NCI-H82 (cell line): ENCODE measurements at places on chromosomes 13 and 19.

GRCh38 chr13:102690883-102691282, 4.0 kb downstream of the METTL21C start:
- no peak for DNase-seq

DNA sequence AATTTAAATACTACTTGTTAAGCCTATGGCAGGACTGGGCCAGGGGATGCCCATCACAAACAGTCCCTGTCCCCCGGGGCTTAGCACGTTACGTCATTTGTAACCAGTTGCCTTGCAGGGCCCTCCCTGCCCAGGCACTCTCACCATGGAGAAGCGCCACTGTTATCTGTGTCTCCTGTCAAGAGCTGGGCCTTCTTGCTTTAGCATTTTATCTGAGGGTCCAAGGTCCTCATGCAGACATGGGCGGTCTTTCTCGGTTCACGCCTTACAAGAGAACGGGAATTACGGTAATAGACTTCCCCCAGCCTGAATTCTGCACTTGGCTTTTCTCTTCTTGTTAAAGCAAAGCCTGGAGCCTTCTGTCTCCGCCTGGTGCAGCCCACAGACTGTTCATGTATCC, 46.1 kb downstream of the TMED1 start:
- DNase-seq, result no peak

DNA sequence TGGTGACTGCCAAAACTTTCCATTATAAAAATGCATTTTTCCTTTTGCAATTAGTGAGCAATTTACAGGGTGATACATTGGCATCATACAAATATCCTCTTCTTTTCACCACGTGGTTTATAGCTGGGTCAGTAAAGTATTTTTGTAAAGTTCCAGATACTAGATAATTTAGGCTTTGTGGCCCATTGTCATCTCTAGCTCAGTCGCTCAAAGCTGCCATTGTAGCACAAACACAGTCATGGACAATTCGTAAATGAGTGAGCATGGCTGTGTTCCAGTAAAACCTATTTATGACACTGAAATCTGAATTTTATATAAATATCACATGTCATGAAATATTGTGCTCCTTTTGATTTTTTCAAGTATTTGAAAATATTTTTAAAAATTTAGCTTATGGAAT, 162.9 kb downstream of the USP12 start:
- no peak for DNase-seq

DNA sequence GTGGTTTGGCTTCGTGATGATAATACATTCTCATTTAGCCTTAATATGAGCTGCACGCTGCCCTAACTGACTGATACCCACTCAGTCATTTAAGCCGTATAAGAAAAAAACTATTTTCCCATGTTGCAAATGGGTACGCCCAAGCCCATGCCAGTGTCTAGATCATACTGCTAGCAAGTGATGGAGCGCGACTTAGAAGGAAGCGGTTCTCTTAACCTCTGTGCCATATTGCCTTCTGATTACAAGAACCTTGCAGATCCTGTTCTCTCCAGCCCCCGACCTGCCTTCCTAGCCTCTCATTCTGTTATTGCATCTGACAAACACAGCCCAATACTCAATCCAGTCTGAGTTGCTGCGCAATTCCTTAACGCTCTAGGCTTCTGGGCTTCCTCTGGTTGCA, 603 bp downstream of the GPALPP1 start:
- DNase-seq, result peak; percentile 46

DNA sequence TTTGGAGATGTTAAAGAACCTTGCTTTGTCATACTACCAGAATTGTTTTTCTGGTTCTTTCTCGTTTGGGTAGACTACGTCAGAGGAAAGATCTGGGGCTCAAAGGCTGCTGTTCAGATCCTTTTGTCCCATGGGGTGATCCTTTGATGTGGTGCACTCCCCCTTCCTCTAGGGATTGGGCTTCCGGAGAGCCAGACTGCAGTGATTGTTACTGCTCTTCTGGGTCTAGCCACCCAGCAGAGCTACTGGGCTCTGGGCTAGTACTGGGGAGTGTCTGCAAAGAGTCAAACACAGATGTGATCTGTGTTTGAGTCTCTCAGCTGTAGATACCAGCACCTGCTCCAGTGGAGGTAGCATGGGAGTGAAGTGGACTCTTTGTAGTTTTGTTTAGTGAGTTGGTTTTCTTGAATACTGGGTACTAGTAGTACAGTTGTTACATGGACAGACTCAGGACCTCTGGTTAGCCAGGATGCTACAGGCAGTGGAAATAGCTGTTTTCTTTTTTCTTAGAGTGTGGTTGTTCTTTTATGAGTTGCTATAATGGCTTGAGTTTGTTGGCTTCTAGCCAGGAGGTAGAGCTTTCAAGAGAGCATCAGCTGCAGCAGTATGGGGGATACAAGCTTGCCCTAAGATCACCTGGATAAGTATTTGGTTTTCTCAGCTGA, 34.4 kb downstream of the DNAJC15 start:
- peak; percentile 22 for DNase-seq

- peak; percentile 54 for DNase-seq
These were observed 1.1 kb downstream of the GJA3 start for GRCh38 chr13:20159646-20160305.

GRCh38 chr19:34733266-34733745, 737 bp upstream of the ZNF181 start:
- DNase-seq, result peak; percentile 74

- no peak for DNase-seq
These were observed 91.3 kb downstream of the KCNRG start for GRCh38 chr13:50106559-50106958.
